ENCODE measurements at places on chromosomes 5 and 9.

- no peak for DNase-seq
Measured at GRCh38 chr9:1469996-1470395, 419.8 kb downstream of the DMRT2 start.

- peak; percentile 16 for DNase-seq
Measured at GRCh38 chr9:6827439-6828145, 69.8 kb downstream of the KDM4C start.

DNA sequence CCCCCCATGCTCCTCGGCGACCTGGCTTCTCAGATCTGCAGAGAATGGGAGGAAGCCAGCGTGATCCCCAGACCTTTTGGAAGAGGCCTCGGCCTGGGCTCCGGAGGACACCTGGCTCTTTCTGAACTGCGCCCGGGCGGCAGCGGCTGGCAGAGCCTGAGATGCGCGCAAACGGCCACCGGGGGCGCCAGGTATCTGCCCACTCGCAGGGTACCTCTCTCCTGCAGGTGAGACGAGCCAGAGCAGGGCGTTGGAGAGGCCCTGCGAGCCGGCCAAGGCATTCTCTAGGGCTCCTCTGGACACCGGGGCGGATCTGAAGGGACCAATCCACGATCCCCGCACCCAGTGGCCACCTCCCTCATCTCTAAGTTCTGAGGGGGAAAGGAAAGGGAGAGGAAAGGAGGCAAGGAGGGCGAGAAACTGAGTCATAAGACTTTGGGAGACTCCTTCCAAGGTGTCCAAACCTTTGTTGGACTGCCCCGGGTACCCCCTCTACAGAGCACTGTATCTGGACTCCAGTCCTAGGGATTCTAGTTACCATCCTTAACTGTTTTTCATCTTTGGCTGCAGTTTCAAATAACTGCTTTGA lies 55.0 kb upstream of the SLC46A2 start:
- DNase-seq = no peak

GRCh38 chr5:2857837-2858236 lies 106.4 kb upstream of the IRX2 start:
- DNase-seq = no peak

- peak; percentile 64 for DNase-seq
Measured at GRCh38 chr9:21674894-21675293, 127.5 kb upstream of the MTAP start.

- no peak for DNase-seq
Measured at GRCh38 chr9:129095170-129095667, 14.3 kb downstream of the DOLPP1 start.

DNA sequence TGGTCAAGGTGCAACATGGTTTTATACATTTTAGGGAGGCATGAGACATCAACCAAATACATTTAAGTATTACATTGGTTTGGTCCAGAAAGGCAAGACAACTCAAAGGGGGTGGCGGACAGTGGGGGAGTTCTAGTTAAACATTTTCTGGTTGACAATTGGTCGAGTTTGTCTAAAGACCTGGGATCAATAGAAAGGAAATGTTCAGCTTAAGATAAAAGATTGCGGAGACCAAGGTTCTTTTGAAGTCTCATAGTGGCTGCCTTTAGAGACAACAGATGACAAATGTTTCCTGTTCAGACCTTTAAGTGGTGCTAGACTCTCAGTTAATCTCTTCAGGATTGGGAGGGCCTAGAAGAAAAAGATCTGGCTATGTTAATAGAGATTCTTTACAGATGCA lies 47.7 kb upstream of the TTC39B start:
- no peak for DNase-seq

- peak; percentile 33 for DNase-seq
Measured at GRCh38 chr9:14278291-14278721, 35.6 kb downstream of the NFIB start.

DNA sequence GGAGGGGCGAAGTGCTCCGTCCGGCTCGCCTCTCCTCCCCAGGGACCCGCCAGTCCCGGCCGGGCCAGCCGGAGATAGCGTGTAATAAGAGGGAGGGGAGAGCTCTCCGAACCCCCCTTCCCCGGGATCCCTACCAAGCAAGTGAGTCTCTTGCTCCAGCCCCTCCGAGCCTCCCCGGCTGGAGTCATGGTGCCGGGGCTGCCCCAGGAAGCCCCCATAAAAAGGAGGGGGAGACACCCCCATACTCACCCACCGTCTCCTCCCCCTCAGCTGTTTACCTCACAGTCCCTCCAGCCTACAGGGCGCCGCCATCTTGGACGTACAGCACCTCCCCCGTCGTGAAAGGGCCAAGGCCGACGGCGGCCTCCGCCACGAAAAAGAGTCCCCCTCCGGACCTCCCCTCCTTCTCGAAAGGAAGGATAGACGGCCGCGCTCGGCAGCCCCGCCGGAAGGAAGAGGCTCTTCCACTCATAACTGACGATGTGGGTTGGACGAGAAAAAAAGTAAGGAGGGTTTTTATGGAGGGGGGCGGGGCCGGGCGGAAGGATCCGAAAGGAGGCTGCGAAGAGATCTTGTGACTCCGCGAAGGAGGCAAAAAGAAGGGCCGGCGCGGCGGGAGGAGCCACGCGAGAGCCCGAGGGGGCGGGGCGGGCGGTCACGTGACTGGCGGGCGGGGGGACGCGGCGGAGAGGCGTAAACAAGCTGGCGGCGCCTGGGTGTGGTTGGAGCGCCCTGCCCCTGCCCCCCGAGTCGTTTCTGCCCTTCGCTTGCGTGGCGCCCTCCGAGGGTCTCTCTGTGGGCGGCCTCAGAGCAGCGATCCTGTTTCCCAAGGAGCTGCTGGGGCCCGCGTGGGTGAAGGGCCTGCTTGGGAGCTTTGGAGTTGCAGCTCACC lies at the start of gene TSC1:
TSS of gene TSC1 (minus strand) at position 323 of the 892 bp plus-strand sequence. CDS start 15,744 bp downstream, outside the sequence.
- peak; percentile 85 for DNase-seq

DNA sequence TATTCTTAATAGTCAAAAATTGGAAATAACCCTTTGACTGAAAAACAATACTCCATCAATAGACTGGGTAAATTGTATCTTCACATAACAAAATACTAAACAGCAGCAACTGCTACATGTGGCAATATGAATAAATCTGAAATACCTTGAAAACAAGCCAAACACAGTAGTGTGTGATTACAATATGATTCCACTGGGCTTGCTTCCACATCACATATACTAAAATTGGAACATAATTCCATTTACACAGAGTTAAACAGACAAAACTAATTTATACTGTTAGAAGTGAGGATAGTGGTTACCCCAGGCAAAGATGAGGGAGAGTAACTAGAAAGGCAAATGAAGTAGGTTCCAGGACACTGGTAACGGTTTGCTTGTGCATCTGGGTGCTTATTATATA lies 20.4 kb downstream of the FNIP1 start:
- DNase-seq = no peak

- no peak for DNase-seq
Measured at GRCh38 chr5:133468596-133468995, 143.7 kb downstream of the FSTL4 start.

DNA sequence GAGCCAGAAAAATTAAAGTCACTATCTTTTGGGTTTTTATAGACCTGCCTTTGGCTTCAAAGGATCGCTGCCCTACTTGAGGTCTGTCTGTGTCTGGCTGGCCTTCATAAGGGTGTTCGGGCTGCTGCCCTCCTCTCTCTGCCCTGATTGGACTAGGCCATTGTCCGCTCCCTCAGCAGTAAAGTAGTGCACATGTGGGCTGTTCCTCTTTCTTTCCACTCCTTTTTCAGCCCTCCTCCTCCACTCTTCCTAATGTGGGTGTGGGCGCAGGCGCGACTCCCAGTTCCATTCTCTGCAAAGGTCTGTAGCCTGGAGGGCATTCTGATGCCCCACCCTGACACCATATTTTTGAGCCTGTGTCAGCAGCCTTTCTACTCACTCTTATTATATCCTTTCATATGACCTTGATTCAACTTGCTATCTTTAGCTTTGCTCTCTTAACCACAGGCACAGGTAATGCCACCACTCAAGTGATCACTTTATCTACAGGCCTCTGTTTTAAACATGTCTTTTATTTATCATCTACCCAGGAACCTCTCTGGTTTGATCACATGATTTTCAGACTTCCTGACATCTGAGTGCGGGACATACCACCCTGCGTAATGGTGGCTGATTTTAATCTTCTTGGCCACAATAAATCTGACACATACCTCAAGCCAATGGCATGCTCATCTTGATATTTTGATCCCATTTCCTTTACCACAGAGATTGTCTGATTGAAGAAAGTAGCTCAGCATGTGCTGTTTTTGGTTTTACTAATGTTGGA lies 144.5 kb downstream of the AOPEP start:
- no peak for DNase-seq

GRCh38 chr5:72938206-72938605 lies 17.6 kb upstream of the FCHO2 start:
- no peak for DNase-seq

GRCh38 chr5:153655201-153655510 lies 164.7 kb downstream of the GRIA1 start:
- no peak for DNase-seq

GRCh38 chr9:25939126-25939525 lies 260.9 kb upstream of the TUSC1 start:
- DNase-seq = no peak

GRCh38 chr5:140011297-140011802 lies 31.7 kb downstream of the NRG2 start:
- DNase-seq = peak; percentile 6

GRCh38 chr5:38670066-38670465 lies 113.6 kb upstream of the LIFR start:
- DNase-seq = no peak

DNA sequence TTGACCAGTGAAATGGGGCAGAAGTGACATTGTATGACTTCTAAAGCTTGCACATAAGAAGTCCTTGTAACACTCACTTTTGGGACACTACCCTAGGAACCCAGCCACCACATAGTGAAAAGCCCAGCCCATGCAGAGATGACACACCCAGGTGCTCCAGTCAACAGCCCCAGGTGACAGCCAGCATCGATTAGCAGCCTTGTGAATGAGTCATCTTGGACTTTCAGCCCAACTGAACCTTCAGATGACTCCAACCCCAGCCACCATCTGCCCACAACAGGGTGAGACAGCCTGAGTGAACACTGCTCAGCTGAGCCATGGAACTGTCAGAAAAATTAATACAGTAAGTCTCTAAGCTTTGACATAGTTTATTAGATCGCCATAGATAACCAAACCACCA lies 458.6 kb downstream of the ZSWIM6 start:
- DNase-seq = no peak

DNA sequence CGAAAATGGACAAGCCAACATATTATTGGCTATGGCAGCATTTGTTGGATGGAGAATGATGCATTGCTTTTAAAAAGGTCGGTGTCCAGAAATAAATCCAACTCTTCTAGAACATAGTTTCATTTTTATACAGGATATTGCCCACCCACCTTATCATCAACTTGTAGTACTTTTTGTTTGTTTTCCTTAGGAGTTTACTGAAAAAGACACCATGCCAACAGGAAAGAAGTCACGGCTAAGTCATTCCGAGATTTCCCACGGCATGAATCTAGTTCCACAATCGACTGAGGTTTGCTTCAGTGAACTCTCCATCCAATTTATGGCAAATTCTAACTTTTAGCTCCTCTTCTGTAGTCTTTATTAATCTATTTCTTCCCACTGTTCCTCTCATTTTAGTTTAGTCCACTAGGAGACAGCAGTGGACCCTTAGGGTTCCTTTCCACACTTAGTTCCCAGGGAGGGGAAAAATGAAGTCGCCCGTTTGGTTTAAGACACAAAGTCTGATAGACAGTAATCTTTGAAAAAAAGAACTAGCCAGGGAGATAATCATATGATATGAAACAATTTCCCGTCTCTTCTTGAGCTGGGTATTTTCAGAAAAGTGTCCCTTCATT lies 237.5 kb downstream of the AP3B1 start:
- DNase-seq = no peak

GRCh38 chr9:37036776-37037502 lies 2.9 kb upstream of the PAX5 start:
- DNase-seq = no peak

DNA sequence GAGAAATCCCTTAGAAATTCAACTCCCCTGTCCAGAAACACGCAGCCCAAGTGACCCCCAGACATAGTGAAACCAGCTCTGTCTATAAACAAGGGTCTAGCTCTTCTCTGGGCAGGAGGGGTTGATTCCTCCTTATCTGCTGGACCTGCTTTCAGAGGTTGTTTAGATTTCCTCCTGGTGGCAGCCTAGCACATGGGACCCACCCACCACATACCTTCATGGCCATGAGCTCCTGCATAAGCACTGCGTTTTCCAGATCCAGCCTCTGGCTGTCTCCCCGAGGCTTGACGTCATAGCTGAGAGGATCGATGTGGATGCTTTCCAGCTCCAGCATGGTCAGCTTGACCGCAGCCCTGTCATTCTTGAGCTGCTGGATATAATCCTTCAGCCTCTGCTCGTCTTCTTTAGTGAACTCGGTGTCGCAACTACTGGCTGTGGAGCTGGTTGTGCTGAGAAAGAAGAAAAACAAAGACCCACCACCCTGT lies 77.0 kb downstream of the DCP2 start:
- DNase-seq = no peak

DNA sequence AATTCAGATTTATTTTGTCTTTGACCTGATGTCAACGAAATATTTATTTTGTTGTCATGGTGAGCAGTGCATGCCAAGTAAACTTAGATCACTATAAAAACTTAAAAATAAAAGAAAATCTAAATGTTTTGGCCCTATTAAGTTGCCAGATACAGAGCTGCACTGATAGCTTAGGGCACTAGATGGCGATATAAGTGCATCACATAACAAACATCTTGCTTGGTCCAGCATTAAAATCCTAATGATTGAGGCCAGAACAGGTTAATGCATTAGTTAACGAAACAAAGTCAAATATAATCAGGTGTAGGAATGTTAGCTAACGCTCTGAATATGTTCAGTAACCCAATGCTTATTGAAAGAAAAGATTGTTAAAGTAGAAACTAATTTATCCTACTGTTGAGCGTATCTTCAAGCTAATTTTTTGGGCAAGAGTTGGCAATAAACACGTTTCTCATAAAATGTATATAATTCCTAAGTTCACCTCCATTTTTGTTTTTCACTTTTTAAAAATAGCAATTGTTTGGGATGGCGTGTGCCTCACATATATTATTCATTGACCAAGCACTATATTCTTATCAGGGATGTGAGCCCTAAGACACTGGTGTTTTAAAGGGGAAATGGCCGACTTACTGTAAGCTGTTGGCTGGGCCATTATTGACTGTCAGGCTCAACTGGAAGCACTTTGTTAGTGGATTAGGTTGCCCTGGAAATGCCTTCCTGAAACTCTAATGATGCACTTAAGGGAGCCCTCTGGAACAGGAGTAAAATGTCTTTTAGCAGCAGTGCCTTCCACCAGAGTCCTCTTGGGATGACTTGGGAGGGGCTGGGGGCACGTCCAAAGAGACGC lies 33.3 kb downstream of the KCTD16 start:
- DNase-seq = peak; percentile 62
